Stimulated activated CD4-positive, alpha-beta T cell treated with anti-CD3 and anti-CD28 coated beads, TNF-alpha, amount 100 ng/mL, for 48 hours (primary cell): ENCODE measurements at places on chromosomes 1 and 21.

DNA sequence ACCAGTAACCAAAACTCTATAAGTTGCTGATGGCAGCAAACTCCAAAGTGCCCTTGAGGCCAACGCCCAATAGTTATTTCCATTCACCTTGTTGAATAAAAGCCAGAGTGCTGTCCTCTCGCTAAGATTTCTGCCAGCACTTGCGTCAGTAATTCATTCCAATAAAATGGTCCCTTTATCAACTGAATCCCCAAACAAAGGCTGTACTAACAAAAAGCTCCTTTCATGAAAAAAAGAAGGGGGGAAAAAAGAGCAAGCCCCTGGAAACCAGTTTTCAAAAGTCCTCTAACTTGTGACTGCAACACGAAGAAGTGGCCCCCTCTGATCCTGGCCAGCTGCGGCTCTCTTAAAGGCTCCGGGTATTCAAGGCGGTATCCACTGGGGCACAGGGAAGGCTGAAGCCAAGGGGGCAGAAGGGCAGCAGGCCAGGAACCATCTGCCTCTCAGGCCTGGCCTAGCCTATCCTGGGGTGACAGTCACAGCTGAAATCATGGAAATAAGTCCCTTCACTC lies 55.8 kb upstream of the ZNF326 start:
- no peak for DNase-seq

- no peak for DNase-seq
Measured at GRCh38 chr1:180563026-180563827, 4.5 kb downstream of the OVAAL start.

GRCh38 chr1:10791105-10791951 lies 5.1 kb downstream of the CASZ1 start:
- DNase-seq: no peak

- no peak for DNase-seq
Measured at GRCh38 chr21:40152476-40152875, 285.2 kb downstream of the PCP4 start.

- no peak for DNase-seq
Measured at GRCh38 chr1:4175566-4176405, 275.7 kb upstream of the C1orf174 start.

GRCh38 chr1:159779403-159779851 lies 1.3 kb upstream of the DUSP23 start:
- DNase-seq: no peak

GRCh38 chr1:37433171-37433570 lies 41.2 kb upstream of the ZC3H12A start:
- DNase-seq: no peak

GRCh38 chr1:175188936-175189335 lies 3.6 kb downstream of the KIAA0040 start:
- DNase-seq: peak; percentile 32

GRCh38 chr21:41762753-41763152 lies 4.1 kb downstream of the RIPK4 start:
- no peak for DNase-seq

DNA sequence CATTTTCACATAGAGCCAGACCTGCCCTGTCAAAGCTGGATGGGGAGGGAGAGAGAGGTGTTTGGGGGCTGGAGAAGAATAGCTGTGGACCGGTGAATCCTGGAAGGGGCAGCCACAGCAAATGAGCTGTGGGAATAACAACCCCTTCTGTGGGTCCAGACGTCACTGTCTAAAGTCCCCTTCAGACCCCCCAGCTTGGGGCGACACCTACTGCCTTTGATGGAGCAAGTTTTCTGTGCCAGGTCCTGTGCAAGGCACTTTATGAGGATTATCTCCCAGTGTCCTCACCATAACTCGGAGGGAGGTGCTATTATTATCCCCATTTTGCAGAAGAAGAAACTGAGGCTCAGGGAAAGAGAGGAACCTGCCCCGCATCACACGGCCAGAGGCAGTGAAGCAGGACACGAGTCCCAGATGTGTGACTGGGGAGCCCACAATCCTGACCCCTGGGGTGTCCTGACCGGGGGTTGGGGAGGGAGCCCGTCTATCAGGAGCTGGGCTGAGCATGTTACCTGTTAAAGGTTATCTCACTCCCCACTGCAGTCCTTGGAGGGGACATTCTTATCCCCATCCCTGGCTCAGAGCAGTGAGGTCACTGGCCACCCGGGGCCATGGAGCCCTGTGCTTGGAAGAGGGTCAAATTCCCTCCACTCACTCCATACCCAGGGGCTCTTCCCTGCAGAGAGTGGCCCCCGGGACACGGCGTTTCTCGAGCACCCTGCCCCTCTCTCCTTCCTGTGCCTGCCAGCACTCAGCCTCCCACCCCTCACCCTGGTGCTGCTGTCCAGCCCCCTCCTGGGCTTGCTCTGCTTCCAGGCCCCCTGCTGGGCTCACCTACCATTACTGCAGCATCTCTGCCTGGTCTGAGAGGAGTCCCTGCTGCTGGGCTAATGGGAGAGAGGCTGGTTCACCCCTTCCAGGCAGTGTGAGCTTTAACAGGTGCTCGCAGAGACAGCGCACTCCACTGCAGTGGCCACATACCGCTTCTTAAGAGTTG lies 132.9 kb downstream of the PTPRU start:
- no peak for DNase-seq

DNA sequence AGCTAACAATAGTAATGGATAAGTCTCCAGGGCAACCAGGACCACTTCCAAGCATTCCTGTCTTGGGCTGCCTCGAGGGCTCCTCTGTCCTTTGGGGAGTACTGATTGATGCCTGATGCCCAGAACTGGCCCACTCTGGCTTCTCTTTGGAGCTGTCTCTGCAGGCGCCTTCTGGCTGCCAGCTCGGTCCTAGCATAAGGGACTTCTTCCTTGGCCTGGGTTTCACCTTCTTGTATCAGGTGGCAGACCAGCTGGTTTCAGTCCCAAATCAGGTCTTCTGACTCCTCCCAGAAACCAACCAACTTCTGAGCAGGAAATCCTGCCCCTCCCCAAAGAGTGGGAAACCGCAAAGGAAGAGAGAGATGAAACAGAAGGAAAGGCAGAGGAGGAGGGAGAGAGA lies 10.6 kb downstream of the G0S2 start:
- no peak for DNase-seq

DNA sequence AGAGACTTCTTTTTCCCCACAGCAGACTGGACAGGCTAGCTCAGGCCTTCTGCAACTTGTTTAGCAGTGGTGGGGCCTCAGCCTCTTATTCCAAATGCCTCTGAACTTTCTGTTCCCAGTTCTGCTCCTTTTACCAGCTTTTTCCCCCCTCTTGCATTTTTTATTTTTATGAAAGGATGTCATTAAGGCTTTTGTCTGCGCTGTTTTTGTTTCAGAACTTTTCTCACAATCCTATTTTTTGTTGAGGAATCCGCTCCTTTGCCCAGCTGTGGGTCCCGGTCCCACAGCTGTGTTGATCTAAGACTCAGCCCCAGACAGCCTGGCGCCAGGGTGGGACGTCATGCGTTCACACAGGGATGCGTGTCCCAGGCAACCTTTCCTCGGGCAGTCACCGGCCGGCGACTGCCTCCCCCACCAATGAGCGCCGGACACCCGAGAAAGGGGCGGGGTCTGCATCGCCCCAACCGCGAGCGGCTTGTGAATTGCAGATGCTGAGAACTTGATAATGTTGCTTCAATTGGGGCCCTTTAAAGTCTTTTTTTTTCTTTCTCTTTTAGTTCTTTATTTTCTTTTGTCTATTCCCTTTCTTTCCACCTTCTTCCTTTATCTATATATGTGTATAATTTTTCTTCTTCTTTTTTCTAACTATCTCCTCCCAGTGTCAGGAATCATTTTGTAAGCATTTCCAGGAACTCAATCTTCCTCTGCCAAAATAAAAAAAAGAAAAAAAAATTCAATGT lies 3.0 kb upstream of the ID3 start:
- no peak for DNase-seq

- DNase-seq: no peak
Measured at GRCh38 chr1:247077876-247078257, 744 bp downstream of the ZNF670 start.

DNA sequence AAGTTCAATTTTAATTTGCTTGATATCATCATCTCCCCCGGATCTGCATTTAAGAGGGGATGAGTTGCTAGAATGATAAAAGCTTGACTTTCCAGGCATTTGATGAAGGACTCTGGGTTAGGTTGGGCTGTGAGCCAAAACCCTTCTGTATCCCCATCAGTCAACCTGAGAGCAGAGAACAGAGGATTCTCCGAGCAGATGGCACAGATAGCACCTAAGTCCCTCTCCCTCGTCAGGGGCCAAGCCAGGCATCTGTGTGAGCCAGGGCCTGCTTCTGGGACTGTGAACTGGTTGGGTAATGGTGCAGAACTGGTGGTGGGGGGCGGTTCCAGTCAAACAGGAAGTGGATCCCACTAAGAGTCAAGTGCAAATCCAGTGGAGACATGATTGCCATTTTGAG lies 205.8 kb downstream of the TNR start:
- DNase-seq: no peak

DNA sequence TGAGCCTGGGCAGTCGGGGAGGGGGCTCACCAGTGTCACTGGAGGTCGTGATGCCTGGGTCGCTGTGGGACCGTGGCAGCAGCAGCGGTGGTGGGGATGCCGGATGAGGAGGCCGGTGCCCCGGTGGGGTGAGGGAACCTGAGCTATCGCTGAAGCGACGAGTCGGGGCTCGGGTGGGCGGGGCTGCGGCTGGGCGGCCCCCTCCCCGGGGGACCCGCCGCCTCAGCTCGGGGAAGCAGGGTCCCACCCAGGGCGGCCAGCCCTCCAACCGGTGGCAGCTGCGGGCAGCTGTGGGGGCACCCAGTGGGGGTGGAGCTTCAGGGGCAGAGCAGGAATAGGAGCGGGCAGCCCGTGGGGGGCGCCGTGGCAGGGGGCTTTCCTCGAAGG lies 5.0 kb downstream of the ENTREP3 start:
- DNase-seq: no peak

DNA sequence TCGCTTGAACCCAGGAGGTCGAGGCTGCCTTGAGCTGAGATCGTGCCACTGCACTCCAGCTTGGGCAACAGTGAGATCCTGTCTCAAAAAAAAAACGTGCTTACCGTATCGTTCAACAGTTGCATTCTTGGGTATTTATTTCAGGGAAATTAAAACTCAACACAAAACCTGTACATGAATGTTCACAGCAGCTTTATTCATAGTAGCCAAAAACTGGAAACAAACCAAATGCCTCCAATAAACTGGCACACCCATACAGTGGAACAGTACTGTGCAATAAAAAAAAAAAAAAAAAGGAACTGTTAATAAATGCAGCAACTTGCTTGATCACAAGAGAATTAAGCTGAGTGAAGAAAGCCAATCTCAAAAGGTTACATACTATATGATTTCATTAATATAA lies 6.7 kb downstream of the KHDRBS1 start:
- no peak for DNase-seq

DNA sequence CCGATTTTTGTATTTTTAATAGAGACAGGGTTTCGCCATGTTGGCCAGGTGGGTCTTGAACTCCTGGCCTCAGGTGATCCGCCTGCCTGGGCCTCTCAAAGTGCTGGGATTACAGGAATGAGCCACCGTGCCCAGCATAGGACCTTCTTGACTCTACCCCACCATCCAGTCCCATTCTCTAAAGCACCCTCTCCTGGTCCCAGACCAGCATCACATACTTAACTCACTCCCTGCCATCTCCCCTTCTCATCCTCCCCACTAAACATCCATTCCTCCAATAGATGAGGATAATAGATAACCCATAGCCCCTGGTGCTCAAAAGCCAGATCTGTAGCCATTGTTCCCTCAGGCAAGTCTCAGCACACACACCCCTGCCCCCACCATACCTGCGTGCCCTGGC lies 2.1 kb downstream of the ENTREP3 start:
- DNase-seq: no peak

DNA sequence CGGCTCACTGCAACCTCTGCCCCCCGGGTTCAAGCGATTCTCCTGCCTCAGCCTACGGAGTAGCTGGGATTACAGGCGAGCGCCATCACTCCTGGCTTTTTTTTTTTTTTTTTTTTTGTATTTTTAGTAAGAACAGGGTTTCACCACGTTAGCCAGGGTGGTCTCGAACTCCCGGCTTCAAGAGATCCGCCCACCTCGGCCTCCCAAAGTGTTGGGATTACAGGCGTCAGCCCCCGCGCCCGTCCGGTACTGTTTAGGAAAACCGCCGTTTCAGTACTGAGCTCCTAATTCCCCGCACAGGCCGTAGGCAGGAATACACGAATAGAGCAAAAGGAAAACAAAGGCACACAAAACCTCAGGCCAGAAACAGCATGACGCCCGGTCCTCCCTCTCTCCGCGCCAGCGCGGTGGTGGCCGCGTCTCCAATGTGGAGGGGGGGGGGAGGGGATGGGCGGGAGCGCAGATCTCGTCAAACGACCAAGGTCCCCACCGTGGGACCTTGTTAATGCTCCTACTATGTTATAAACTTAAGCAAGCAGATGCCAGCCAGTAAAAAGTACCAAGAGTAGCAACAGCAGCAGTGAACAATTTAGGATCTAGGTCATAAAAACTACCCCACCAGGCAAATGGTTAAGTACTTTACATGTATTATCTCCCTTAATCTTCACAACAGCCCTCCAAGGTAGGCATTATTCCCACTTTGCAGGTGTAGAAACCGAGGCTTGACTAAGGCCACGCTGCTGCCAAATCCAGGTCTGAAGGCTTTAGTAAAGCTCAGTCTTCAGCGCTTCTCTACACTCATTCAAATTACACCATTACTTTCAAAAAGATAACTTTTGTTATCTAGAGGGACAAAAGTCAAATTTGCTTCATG lies 648 bp upstream of the ADAR start:
- DNase-seq: no peak

DNA sequence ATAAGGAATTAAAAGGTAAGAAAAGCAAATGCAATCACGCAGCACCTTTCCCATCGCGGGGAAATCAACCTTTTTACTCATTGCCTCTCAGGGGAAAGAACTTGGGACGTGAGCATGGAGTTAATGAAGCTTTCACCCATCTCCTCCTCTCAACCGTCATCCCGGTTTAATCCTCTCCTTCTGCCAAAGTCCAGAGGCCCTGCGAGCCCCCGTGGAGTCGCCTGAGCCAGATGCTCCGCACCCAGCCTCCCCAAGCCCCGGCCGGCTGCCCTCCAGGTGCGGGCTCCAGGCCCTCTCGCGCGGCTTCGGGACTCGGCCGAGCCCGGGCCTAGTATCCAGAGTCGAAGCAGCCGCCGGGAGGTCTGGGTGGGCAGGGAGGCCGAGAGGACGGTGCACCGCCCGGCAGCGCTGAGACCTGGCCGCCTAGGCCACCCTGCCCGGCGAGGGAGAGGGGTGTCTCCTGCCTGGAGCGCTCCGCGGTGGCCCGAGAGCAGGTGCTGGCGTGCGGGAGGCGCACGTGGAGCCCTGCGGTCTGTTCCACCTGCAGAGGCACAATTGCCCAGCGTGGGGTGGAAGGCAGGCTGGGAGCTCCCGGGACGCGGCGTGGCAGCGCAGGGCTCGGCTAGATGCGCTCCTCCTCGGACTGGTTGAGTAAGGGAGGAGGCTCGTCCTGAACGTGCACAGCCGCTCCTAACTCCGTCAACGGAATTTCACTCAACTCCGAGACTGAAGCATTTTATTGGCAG lies 218.5 kb downstream of the SDCCAG8 start:
- no peak for DNase-seq

- no peak for DNase-seq
Measured at GRCh38 chr1:178869119-178869697, 1.7 kb downstream of the ANGPTL1 start.

GRCh38 chr1:156742017-156742416 lies 1.1 kb upstream of the MRPL24 start:
- DNase-seq: no peak
